ENCODE measurements at places on chromosomes 11 and 22.

GRCh38 chr11:65868076-65868667 lies 4.4 kb downstream of the EFEMP2 start:
- DNase-seq: peak; percentile 51

DNA sequence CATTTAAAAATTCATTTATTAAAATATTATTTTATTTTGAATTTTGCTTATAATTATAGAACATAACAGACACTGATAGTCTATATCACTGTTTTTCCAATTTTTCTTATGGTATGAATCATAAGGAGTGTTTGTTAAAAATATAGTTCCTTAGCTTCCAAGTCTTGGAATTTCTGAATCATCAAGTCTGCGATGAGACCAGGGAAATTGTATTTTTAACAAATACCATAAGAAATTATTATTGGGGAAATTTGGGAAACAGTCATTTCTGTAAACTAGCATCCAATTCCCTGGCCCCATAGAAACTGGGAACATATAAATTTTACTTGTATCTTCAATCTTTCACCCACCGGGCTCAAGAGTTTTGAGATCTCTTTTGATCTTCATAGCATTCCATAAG lies 38.0 kb upstream of the PICALM start:
- no peak for DNase-seq

DNA sequence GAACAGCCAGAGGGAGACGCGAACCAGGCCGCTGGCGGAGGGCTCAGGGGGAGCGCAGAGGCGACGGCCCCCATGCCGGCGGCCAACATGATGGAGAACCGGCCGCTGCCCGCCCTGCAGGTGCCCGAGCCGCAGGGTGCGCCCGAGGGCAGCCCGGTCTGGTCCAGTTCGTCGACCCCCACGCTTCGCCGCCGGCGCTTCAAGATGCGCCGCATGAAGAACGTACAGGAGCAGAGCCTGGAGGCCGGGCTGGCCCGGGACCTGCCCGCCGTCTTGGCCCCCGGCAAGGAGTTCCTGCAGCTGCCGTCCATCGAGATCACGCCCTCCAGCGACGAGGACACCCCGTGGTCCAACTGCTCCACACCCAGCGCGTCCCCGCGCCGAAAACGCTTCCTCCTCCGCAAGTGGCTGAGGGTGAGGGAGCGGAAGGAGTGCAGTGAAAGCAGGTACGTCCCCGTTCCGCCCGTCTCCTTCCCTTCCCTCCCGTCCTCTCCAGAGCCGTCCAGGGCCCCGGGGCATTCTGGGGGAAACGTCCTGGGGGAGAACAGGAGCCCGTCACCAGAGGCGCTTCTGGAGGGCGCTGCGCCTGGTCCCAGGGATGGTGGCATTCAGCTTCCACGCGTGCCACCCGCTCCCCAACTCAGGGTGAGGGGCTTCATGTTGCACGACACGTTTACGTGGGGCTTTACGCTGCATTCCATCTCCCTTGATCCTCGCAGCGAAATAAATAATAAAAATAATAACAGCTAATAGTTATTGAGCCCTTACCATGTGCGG lies 840 bp downstream of the GRAMD1B start:
- peak; percentile 67 for DNase-seq

- no peak for DNase-seq
These were observed 66.2 kb upstream of the TCF20 start for GRCh38 chr22:42336527-42337227.

- DNase-seq: no peak
These were observed 324.2 kb downstream of the MIAT start for GRCh38 chr22:26981541-26981940.

DNA sequence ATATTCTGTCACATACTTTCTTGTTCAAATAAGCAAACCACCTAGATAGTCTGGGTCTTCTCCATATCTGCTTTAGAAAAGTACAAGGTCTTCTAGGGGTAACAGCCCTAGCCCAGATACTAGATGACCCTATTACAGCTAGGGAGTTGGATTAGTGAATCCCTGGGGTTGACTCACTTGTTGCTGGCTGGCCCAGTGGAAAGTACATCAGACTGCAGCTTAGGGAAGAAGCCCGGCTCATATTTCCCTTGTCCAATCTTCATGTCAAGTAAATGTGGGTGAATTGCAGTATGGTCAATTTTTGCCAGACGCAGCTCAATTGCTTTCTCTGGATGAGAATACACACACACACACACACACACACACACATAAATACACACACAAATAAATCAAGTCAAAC lies 79.1 kb upstream of the SCUBE2 start:
- no peak for DNase-seq

GRCh38 chr11:64183890-64184289 lies 2.1 kb upstream of the STIP1 start:
- DNase-seq: no peak

DNA sequence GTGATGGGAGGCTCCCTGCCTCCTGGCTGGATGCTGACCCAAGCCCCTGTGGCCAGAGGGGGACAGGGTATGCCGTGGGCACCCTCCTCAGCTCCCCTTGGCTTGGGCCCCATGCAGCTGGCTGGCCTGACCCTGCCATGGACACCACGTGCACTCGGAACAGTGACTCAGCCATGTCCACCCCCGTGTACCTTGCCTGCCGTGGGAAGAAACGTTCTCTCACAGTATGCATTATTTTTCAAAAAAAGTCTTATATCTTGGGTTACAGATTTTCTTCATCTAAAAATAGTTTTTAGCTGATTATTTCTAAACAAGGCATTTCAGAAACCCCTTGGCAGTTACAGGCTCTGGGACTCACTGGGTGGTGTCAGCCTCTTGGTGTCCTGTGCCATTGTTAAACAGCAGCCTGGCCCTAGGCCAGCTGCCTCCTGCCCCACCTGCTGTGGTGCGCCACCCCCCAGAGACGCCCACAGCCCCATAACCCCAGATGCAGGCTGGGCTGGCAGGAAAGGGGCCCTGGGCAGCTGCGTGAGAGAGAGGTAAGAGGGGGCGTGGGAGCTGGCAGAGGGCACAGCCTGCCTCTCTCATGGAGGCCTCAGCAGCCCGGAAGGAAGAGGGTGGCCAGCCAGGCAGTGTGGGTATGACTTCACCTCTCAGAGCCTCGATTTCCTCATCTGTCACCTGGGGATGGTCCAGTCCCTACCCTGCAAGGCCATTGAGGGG lies 99.8 kb downstream of the MORC2 start:
- no peak for DNase-seq

DNA sequence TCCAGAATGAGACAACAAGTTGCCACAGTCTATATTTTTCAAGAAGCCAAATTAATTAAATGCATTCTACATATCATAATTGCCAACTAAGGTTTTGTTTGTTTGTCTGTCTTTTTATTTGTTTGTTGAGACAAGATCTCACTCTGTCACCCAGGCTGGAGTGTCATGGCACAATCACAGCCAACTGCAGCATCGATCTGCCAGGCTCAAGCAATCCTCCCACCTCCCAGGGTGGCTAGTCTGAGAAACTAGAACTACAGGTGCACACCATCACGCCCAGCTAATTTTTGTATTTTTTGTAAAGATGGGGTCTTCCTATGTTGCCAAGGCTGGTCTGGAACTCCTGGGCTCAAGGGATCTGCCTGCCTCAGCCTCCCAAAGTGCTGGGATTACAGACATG lies 140.0 kb downstream of the LRRC4C start:
- no peak for DNase-seq

DNA sequence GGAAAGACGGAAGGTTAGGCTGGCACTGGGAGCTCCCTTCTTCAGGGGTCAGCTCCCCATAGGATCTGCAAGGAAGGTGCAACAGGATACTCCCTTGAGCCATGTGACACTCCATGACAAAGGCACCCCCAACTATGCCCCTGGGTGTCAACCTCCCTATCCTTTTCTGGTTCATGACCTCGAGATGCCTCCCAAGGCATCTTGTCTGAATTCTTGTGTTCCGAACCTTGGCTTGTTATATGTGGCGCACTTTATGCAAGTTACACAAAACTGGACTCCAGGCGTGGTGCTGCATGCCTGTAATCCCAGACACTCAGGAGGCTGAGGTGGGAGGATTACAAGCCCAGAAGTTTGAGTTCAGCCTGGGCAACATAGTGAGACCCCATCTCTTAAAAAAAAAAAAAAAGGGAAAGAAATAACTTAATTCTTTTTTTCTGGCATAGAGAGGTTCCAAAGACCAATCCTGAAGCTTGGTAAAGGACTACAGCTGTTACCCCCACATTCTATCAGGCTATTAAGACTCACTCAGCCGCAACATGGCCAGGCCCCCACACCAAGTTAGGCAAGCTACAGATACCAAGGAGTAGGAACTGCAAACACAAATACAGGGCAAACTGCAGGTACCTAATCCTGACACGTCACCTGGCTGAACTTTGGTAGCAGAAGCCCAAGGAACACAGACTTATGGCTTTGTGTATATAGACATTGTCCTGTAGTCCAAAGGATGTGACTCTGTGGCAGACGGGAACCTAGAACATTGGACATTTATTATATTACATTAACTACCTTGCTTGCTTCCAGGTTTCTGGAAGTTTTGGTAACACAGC lies 1.4 kb downstream of the C11orf24 start:
- DNase-seq: no peak

GRCh38 chr22:36765943-36766450 lies 9.9 kb downstream of the IFT27 start:
- no peak for DNase-seq

DNA sequence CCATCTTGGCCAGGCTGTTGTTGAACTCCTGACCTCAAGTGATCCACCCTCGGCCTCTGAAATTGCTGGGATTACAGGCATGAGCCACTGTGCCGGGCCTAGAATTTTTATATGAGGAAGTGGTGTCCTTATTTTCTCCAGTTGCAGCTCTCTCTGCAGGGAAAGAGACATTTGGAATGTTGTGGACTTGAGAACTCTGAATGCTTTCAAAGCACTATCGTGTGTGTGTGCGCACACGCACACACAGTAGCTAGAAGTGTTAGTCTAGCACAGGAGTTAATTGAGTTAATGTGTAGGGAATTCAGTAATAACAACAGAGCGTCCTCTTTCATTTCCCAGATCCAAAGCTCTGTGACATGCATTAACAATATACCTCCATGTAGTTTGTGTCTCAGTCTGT lies 164.0 kb upstream of the RASSF10 start:
- DNase-seq: no peak

DNA sequence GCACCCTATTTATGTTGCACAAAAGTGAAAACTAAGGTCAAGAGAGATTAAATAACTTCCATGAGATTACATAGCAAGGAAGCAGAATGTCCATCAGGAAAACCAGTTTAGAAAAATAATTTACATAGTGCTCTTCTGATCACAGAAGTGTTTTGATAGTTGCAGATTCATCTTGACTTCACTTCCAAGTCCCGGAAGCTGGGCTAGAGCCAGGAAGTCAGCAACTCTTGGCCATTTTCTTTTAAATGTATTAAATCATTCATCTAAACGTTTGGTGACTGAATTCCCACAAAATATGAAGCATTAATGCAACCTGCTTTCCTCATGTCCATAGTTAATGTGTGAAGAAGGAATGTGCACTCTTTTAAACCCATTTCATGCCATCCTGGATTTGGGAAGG lies 29.7 kb downstream of the APLP2 start:
- no peak for DNase-seq

- DNase-seq: peak; percentile 35
These were observed 1.3 kb upstream of the ZDHHC8 start for GRCh38 chr22:20130319-20130718.

DNA sequence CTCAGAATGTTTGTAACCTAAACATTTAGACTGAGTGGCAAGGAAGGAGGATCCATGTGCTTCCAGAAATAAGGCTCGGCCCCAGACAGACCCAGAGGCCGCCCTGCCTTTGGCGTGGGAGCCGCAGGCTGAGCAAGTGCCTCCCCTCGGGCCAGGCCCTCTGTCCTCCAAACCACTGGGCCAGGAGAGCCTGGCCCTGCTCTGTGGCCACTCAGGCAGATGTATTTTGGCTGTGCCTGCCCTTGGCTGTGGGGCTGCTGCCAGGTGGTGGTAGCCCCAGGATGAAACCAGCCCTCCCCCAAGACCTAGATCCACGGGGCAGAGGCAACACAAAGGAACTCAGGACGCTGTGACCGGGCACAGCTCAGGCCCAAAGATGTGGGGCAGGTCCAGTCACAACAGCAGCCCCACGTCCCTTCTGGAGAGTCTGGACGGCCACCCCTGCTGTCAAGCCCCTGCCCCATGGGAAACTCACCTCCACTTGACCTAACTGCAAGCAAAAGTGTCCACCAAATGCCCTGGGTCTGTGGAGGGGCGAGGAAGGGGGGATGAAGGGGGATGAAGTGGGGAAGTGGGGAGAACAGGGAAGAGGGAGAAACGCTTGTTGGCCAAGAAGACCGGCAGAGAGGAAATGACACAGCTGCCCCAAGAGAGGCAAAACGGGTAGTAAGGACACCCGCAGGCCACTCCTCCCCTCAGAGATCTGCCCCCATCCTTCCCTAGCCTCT lies 24.0 kb downstream of the PISD start:
- DNase-seq: peak; percentile 27

DNA sequence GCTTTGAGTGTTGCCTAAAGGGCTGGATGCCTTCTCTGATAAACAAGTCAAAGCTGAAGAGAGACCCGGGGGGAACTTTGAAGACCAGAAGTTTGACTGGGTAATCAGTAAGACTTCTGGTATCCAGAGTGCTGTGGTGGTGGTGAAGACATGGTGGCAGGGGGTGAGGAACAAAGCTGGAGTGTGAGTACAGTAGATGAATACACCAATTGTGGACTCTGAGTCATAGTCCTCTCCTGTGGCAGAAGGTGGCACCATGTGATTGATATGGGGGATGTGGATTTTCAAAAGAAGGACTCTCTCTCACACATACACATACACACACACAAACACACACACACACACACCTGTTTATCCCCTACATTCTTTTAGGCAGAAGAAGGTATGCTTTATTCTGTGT lies 12.3 kb downstream of the MS4A6A start:
- DNase-seq: no peak

DNA sequence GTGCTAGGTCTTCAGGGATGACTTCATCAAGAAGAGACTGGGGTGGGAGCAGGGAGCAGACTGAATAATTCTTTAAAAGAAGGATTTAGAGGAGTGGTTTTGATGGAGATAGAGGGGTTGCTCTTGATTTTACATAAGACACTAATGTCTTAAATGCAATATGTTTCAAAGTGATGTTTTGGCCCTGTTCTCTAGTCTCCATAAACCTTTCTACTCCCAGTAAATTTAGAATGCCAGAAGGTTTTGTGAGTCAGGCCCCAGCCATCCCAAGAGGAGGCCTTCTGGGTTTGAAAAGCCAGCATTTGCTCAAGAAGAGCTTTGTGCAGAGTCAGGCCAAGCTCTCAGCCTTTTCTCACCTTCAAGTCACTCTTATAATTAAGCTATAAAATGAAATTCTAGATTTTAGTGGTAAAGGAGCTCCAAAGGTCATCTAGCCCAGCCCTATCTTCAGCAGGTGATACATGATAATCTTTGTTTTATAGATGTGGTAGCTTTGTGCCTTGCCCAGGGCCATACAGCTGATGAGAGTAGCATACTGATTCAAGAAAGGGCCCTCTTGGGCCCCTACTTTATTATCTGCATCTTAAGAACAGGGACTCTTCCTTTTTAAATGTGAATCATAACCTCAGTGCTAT lies 122.8 kb upstream of the MTNR1B start:
- no peak for DNase-seq

- DNase-seq: no peak
These were observed 29.7 kb downstream of the MUC5B start for GRCh38 chr11:1252371-1253102.

Data from CD4-positive, alpha-beta T cell treated with Interferon alpha-2 for 1 hour (primary cell).